ENCODE measurements at places on chromosomes 11 and 22. TPM values are rescaled to one million over a fixed set of nuclear protein-coding genes. Genes with fewer than 3 reads are reported as not detected.

Gene MGAT3
- 2.7 TPM for total RNA-seq

GRCh38 chr11:8832571-8833260, 78.3 kb upstream of the AKIP1 start:
- no peaks in the 10 kb centered on the region for H3K27me3 ChIP-seq
- no peaks in the 10 kb centered on the region for H3K4me1 ChIP-seq
- no peaks in the 10 kb centered on the region for H3K36me3 ChIP-seq
- peak; percentile 24 for DNase-seq

DNA sequence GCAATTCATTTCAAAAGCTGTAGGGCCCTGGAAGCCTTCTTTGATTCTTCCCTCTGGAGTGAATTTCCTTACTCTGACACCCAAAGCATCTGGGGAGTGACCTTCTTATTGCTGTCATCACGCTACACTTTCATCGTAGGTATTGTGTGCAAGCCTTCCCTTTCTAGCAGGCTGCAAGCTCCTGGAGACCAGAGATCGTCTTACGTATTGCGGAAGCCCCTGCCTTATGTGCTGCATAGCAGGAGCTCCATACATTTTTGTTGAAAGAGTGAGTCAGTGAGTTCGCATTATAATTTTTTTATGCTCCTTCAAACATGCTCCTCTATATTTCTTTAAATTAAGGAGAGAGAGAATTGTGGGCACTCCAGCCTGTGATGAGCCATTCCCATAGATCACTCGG, 21.2 kb upstream of the TMEM218 start:
- no peak overlapping the region for H3K27ac ChIP-seq
- H3K4me1 ChIP-seq = no peaks in the 10 kb centered on the region
- H3K4me3 ChIP-seq = no peak overlapping the region
- no peak for DNase-seq
- H3K27me3 ChIP-seq = peaks cover 9% of the 10 kb centered on the region
- H3K36me3 ChIP-seq = no peaks in the 10 kb centered on the region

DNA sequence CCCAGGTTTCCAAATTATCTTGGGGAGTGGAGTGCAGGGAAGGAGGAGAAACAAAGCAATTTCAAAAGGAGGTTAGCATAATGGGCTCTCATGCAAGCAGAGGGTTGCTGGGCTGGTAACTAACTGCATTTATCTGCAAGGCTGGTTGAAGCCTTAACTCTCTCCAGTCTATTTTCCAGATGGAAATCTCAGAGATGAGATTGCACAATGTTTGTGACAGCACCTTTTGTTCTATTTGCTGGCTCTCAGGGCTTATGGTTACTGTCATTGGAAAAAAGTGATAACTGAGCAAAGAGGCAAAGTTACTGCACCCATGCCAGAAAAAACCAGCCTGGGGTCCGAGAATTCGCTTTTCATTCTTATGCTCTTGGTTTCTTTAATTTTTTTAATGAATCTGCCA, 33.2 kb downstream of the ABCC8 start:
- H3K27me3 ChIP-seq = no peaks in the 10 kb centered on the region
- no peaks in the 10 kb centered on the region for H3K36me3 ChIP-seq
- H3K4me3 ChIP-seq = no peak overlapping the region
- no peak for DNase-seq
- H3K4me1 ChIP-seq = no peaks in the 10 kb centered on the region

- peaks cover 56% of the 10 kb centered on the region for H3K4me1 ChIP-seq
- DNase-seq = peak; percentile 89
- H3K27me3 ChIP-seq = no peaks in the 10 kb centered on the region
- H3K4me3 ChIP-seq = peak overlapping the region; percentile 100
- peaks cover 7% of the 10 kb centered on the region for H3K36me3 ChIP-seq
Measured at GRCh38 chr22:50305923-50306566, 1.4 kb downstream of the PLXNB2 start.

DNA sequence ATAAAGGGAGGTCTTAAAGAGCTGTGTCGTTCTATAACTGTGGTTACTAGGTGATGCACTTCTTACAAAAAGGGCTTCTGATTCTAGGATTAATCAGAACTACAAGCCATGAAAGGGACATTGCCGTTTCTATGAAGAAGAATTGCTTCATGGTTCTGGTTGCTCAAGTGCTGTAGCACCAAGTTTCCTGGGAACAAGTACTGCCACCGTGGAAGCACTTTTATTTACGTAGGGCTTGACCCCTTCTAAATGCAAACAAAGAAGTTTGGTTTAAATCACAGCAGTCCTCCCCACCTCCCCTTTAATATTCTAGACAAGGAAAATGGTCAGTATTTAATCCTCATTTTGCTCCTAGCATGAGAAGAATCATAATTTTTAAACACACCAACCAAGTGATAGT, 9.8 kb downstream of the YAP1 start:
- no peaks in the 10 kb centered on the region for H3K27me3 ChIP-seq
- peaks cover 57% of the 10 kb centered on the region for H3K4me1 ChIP-seq
- DNase-seq = no peak
- H3K27ac ChIP-seq = peak overlapping the region; percentile 75
- peaks cover 26% of the 10 kb centered on the region for H3K36me3 ChIP-seq

DNA sequence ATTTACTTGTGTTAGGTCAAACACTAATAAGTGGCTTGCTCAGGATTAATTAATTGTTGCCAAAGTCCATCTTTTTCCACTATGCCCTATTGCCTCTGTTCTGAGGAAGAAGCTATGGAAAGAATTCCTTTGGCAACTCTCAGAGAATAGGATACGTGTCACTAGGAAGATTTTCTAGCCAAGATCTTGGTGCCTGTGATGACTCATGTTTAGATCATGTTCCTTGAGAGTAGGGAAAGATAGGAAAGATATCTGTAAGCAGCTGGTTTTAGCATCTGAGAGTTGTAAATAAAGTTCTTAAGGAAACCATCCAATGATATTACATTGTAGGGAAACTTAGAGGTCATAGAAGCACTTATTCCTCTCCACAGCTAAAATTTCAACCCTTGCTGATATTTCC, 15.7 kb downstream of the SLN start:
- no peaks in the 10 kb centered on the region for H3K4me1 ChIP-seq
- H3K27me3 ChIP-seq = no peaks in the 10 kb centered on the region
- no peak overlapping the region for H3K27ac ChIP-seq

DNA sequence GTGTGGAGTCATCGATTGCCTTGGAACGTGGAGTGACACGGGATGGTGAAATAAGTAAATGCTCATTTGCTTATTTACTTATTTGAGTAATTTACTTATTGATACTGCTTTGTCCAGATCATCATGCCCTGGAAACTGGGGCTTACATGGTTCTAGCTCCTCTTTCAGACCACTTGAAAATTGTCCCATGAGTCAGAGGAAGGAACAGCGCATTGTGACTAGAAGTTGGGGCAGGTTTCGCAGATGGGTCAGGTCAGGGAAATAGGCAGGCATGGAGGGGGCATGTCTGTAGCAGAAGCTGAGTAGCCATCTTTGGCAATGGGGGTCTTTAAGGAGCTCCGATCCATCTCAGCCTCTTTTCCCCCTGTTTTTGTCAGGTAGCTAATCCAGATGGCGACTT, 104.2 kb upstream of the SORL1-AS1 start:
- H3K36me3 ChIP-seq = no peaks in the 10 kb centered on the region
- H3K27ac ChIP-seq = no peak overlapping the region
- no peak overlapping the region for H3K4me3 ChIP-seq
- peaks cover 27% of the 10 kb centered on the region for H3K27me3 ChIP-seq

GRCh38 chr11:16749666-16750065, 11.2 kb downstream of the C11orf58 start:
- no peaks in the 10 kb centered on the region for H3K4me1 ChIP-seq
- peaks cover 91% of the 10 kb centered on the region for H3K36me3 ChIP-seq
- H3K27ac ChIP-seq = no peak overlapping the region
- H3K4me3 ChIP-seq = no peak overlapping the region
- no peaks in the 10 kb centered on the region for H3K27me3 ChIP-seq

DNA sequence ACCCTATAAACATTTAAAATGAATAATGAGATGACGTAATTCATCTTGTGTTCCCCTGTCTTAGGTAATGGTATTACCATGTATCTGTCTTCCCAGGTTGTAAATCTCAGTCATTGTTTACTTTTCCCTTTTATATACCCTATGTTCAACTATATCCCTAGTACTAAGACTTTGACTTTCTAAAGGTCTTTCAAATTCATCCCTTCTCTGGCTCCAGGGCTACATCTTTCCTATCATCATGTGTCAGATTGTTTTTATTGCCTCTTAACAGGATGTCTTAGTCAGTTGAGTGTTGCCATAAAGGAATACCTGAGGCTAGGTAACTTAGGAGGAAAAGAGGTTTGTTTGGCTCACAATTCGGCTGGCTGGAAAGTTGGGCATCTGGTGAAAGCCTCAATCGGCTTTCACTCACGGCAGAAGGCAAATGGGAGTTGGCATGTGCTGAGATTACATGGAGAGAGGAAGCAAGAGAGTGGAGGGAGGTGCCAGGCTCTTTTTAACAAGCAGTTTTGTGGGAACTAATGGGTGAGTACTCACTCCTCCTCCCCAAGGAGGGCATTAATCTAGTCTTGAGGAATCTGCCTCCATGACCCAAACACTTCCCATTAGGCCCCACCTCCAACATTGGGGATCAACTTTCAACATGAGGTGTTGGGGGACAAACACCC, 11.6 kb upstream of the DLAT start:
- H3K4me3 ChIP-seq = no peak overlapping the region
- H3K27ac ChIP-seq = no peak overlapping the region
- H3K4me1 ChIP-seq = peaks cover 24% of the 10 kb centered on the region
- no peak for DNase-seq
- no peaks in the 10 kb centered on the region for H3K27me3 ChIP-seq
- H3K36me3 ChIP-seq = no peaks in the 10 kb centered on the region

Gene HOATZ
- total RNA-seq = 0.58 TPM

DNA sequence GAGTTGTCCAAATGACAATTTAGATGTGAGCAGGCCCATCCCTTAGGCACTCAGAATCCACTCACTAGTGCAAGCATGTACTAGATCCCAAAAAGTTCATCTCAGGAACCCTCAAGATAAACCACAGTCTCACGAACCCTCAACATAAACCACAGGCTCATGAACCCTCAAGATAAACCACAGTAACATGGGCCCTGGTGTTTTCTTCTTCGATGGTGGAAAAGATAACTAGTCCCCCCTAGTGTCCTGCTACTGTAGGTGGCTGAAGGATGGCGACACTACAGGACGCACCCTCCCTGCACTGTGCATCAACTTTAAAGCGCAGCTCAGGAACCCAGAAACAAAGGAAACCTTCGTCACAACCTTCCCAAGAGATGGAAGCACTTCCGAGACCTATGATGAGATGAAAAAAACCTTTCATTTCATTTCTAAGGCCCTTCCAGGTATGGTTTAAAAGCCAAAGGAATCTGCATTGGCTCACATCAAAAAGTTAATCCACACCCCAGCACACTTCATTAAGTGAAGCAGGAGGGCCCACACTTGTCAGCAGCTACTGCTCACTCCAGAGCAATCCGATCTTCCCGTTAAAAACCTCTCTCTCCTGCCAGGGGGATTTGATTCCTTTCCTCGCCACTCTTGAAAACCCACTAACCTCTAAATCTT, 2.4 kb downstream of the LARGE1 start:
- H3K27ac ChIP-seq = no peak overlapping the region
- no peak for DNase-seq
- no peaks in the 10 kb centered on the region for H3K4me1 ChIP-seq
- no peak overlapping the region for H3K4me3 ChIP-seq
- H3K36me3 ChIP-seq = no peaks in the 10 kb centered on the region
- H3K27me3 ChIP-seq = peaks cover 31% of the 10 kb centered on the region

DNA sequence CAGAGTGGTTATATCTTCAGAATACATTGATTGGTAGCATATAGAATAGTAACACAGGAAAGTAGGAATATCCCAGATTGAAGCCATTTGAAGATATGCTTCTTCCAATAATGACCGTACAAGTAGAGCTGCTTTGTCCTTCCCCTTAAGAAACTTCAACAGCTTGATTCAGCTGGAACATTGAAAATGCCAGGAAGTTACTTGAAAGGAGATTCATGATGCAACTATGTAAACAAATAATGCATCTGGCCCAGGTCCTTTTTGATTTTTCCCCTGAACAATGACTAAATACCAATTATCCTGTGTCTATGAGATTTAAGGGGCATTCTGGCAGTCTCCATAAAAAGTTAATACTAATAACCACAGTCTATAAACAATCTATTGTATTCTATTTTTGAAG, 3.0 kb downstream of the DKK3 start:
- no peak overlapping the region for H3K4me3 ChIP-seq
- no peak overlapping the region for H3K27ac ChIP-seq
- peaks cover 48% of the 10 kb centered on the region for H3K27me3 ChIP-seq

DNA sequence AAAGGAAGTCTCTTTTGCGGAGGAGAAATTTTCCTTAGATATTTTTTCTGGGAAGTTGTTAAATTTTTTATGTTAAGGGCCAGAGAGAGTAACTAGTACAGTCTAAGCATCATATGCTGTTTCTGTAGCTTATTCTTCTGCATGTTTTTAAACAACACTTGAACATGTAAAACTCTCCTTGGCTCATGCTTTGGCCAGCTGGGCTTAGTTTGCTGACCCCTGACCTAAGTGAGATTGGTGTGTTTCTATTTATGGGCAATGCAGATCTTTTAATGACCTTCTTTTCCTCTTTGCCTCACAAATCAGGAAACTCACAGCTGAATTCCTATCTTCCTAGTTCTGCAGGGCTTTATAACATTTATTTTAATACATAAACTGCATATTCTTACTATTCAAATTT, 942.5 kb downstream of the OPCML start:
- no peak for DNase-seq
- H3K4me3 ChIP-seq = no peak overlapping the region
- no peaks in the 10 kb centered on the region for H3K4me1 ChIP-seq
- no peak overlapping the region for H3K27ac ChIP-seq

DNA sequence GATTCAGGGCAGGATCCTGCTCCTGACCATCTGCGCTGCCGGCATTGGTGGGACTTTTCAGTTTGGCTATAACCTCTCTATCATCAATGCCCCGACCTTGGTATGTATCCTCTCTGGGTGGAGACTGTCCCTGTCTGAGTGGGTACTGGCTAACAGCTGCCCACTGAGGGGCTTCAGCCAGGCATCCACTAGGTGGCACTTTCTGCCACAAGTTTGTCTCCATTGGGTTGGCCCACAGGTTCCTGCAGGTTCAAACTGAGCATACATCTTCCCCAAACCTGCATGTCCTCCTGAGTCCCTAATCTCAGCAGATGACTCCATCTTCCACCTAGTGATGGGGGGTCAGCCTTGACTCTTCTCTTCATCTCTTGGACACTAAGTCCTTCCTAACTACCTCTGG, 4.4 kb downstream of the SLC2A11 start:
- no peaks in the 10 kb centered on the region for H3K36me3 ChIP-seq
- H3K4me1 ChIP-seq = peaks cover 7% of the 10 kb centered on the region
- H3K4me3 ChIP-seq = no peak overlapping the region
- peak; percentile 69 for DNase-seq

Gene NLRP10
- not detected for total RNA-seq

Gene DDIAS
- 41.5 TPM for total RNA-seq

Gene ANO5
- total RNA-seq = 3.7 TPM

- DNase-seq = no peak
- no peaks in the 10 kb centered on the region for H3K36me3 ChIP-seq
- no peaks in the 10 kb centered on the region for H3K4me1 ChIP-seq
- H3K27me3 ChIP-seq = no peaks in the 10 kb centered on the region
Measured at GRCh38 chr11:10499874-10500601, 40.9 kb downstream of the RNF141 start.

- H3K27me3 ChIP-seq = no peaks in the 10 kb centered on the region
- H3K4me1 ChIP-seq = no peaks in the 10 kb centered on the region
- DNase-seq = no peak
Measured at GRCh38 chr11:107276077-107276476, 181.5 kb downstream of the CWF19L2 start.

All from A673 (cell line).